G401 (cell line): ENCODE measurements at places on chromosomes 5 and 9. TPM values are rescaled to one million over a fixed set of nuclear protein-coding genes. Genes with fewer than 3 reads are reported as not detected.

The PNPLA7 gene
- total RNA-seq, result not detected in 2 replicates

The FOXD4L3 gene
- total RNA-seq, result not detected in 2 replicates

GRCh38 chr5:151869843-151870242 is 54.8 kb downstream of the GLRA1 start:
- DNase-seq, result no peak

DNA sequence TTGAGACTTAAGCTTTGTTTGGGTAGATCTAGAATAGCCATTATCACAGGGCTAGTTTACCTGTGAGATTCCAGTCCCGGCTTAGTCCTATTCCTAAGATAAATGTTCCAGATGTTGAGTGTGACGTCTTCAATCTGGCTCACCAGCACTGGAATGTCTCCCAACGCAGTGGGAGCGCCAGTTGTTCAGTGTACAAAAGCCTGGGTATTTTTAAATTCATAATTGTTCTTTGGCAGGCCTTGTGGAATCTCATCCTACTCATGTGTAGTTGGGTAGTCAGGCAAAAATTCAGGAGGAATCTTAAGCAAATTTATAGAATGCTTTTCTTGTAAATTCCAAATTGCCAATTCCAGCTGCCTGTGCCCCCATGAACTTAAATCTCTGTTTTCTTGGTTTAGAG is 272.6 kb upstream of the KCNN2 start:
- DNase-seq, result no peak

DNA sequence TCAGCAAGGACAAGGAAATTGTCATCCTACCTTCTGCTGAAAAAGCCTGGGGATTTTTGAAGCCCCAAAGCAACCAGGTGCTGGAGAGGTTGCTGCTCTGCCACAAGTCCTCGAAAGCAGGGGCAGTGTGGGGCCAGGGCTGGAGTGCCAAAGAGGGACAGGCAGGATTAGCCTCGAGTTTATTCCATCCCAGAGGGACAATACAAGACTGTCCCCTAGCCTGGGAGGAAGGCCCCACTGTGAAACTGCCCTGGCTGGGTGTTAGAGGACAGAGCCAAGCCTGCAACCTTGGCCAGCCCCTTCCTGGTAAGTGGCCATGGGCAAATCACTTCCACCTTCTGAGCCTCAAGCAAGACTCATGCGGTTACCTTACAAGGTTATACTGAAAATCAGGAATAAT is 55.1 kb downstream of the WHRN start:
- DNase-seq, result no peak
